ENCODE measurements at places on chromosomes 12 and 14.

- no peak for DNase-seq
Observed at GRCh38 chr12:4202918-4203317, 70.6 kb upstream of the CCND2 start.

DNA sequence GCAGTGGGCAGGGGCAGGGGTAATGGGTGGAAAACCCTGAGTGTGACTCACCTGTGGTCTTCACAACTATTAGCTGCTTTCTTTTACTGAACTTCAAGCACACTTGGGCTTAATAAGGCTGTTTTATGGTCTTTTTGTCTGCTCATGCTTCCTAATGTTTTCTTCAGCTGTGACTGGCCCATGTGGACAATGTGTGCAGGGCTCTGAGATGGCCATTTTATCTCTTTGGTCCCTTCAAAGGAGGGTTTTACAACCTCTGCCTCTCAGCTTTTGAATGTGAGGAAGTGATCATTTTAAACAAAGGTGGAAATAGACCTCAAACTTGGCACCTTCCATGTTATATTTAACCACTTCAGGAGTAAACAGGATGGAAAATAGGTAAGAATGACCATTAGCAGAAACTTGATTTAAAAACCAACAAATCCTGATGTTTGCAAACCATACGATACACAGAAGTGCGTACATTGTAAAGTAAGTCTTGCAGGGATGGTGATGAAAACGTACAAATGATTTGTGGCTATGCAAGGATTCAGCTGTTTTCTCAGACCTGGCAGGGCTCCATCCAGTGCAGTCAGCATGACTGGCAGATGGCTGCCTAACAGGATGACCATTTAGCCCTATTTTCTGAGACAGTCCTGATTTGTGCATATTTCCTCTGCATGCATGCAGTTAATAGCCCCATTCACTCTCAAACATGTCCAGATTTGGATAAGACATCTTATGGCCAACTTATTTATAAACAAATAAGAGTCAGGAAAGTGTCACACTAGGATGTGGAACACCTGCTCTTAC is 103.2 kb downstream of the SLC38A4 start:
- DNase-seq = no peak

DNA sequence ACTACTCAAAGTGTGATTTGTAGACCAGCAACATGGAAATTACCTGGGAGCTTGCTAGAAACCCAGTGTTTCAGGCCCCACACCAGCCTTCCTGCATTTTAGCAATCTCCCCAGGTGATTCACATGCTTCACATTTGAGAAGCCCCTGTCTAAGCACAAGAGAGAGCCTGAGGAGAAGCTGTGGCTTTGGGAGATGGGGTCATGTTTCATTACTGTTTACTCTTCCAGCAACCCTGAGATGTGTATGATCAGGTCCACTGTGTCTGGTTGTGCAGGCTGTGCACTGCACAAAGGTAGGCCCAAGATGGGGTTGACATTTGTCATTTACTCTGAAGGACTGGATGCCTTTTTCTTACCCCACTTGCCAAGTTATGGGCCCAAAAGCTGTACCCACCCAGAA is 190.1 kb downstream of the SLC41A2 start:
- no peak for DNase-seq

- DNase-seq = no peak
Observed at GRCh38 chr14:105471297-105471821, 3.3 kb upstream of the CRIP2 start.

- no peak for DNase-seq
Observed at GRCh38 chr14:26392498-26392897, 205.3 kb downstream of the NOVA1 start.

GRCh38 chr12:1174659-1175058 is 183.6 kb downstream of the ERC1 start:
- DNase-seq = no peak

GRCh38 chr14:62006116-62006731 is 244.0 kb downstream of the SNAPC1 start:
- no peak for DNase-seq

- no peak for DNase-seq
Observed at GRCh38 chr14:98234208-98234607, 1037.8 kb downstream of the BCL11B start.

GRCh38 chr12:91897025-91897515 is 248.6 kb downstream of the BTG1 start:
- no peak for DNase-seq

DNA sequence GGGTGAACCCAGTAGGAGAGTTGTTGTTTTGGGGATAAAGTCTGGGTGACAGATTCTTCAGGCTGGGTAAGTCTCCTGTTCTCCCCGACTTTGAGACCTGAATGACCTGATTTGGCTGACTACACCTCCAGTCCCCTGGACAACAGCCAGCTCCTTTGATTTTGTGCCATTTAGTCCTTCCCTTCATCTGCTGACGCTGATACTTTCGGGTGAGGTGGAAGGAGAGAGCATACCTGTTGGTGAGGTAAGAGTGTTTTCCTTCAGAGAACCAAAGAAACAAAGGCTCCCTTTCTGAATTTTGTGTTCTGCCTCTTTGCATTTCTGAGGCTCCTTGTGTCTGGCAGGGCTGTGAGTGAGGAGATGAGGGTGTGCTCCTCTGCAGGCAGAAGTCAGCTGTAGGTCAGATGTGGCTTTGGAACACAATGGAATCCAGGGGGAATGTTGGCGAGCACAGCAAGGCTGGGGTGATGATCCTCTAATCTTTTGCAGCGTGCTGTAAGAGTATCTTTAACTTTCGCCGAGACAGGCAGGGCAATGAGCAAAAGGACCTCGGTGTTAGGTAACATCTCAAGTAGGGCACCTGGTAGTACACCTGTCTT is 12.1 kb downstream of the ETV6 start:
- no peak for DNase-seq

- DNase-seq = no peak
Observed at GRCh38 chr12:116338064-116338846, 60.8 kb upstream of the MED13L start.

DNA sequence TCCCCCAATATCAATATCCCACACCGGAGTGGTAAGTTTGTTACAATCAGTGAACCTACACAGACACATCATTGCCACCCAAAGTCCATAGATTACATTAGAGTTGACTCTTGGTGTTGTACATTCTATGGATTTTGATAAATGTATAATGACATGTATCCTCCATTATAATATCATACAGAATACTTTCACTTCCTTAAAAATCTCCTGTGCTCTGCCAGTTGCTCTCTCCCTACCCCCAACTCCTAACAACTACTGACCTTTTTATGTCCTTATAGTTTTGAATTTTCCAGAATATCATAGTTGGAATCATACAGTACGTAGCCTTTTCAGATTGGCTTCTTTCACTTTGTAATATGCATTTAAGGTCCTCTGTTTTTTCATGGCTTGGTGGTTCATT is 48.4 kb downstream of the SLC4A8 start:
- no peak for DNase-seq

- DNase-seq = no peak
Observed at GRCh38 chr12:18998343-18999261, 130.9 kb upstream of the PLEKHA5 start.

DNA sequence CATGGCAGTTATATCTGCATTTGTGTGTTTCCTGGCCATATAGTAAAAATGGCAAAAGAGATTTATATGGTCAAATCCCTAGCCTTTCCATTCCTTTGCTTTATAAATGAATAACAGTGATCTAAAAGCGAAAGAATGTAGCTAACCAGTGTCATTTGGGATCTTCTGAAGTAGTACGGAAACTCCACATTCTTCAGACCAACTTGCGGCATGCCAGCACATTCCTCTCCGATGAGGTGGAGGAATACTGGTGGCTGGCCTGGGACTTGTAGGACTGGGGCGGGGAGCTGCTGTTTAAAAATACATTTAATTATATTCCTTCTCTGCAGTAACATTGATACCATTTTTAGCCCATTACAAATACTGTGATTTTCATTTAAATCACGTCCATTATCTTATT is 85.3 kb downstream of the SAMD4A start:
- peak; percentile 99 for DNase-seq

- DNase-seq = no peak
Observed at GRCh38 chr14:84819528-84819927, 710.4 kb upstream of the FLRT2 start.

- DNase-seq = no peak
Observed at GRCh38 chr14:70563869-70564268, 29.1 kb upstream of the ADAM20 start.

DNA sequence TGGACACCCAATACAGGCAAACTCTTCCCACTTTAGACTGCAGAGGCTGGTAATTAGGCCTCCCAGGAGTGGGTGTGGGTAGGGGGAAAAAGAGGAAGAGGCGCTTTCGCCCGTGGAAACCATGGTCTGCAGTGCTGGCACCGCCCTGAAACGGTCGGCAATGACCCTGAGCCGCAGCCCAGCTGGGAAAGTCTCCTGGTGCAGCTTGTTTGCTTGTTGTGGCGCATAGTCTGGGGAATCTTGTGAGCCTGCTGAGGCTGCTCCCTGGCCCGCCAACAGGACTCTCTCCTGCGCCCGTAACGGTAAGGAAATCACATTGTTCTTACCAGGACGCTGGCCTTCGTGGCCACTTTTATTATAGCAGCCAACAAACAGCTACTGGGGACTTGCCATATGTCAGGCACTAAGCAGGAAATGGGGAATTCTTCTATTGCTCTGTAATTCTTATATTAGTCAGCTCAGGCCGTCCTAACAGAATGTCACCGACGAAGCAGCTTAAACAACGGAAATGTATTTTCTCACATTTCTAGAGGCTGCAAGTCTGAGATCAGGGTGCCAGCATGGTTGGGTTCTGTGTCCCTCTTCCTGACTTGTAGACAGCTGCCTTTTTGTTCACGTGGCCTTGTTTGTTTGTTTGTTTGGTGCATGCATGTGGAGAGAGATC is 52.5 kb upstream of the RIN3 start:
- no peak for DNase-seq

DNA sequence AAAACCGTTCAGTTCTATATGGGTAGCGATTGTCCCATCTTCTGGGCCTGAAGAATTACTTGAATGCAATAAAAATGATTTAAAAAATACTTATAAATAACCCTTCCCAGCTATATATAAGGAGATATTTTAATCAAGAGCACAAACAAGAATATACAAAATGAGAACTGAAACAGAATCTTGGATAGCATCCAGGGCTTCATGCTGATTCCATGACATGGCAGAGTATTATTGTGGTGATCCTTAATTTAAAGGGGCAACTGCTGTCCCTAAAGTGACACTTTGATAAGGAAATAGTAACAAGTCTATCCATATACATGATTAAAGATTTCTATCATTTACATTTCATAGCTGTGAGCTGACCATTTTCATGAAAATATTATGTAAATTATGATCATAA is 18.8 kb downstream of the WBP11 start:
- DNase-seq = no peak

- DNase-seq = no peak
Observed at GRCh38 chr12:94128280-94128679, 20.1 kb upstream of the PLXNC1 start.

GRCh38 chr12:108187831-108188230 is 58.7 kb downstream of the WSCD2 start:
- DNase-seq = no peak

GRCh38 chr12:106954462-106955376 is 988 bp upstream of the TMEM263 start:
- no peak for DNase-seq

DNA sequence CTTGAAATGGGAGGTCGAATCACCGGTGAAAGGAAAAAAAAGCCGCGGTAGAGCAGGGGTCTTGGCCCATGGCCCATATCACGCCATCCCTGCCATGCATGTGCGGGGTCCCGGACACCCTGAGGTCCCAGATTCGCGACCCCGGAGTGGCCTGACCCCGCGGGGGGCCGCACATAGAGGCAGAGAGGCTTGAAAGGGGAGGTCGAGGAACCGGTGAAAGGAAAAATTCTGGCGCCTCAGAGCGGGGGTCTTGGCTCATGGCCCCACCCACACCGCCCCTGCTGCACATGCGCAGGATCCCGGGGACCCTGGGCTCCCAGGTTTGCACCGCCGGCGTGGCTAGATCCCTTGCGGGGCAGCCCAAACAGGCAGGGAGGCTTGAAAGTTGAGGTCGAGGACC is 319.8 kb downstream of the ALG10 start:
- DNase-seq = no peak

- no peak for DNase-seq
Observed at GRCh38 chr12:121223292-121224285, 13.7 kb downstream of the P2RX4 start.

GRCh38 chr14:95885866-95886265 is 9.2 kb downstream of the TUNAR start:
- DNase-seq = no peak

DNA sequence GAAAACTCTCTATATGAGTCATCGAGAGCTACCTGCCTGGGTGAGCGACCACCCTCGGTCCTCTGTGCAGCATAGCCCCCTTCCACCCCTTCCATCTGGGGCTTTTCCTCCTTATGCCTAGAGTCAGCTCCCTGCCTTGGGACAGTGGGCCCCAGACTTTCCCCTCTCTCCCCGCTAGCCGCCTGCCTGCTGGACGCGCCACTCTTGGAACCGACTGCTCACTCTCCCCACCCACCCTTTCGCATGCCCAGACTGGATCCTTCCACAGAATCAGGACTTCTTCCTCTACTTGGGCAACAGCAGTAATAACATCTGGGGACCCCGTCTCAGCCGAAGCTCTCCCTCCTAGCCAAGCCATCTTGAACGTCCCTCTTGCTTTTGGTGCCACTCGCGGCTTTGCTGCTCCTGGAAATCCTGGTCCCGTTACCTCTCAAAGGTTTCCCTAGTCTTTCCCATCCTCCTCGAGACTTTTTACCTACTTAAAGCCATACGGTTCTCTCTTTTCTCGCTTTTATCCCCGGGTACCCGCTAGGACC is 671 bp downstream of the ESYT1 start:
- DNase-seq = peak; percentile 41

GRCh38 chr12:91053951-91054715 is 3.7 kb downstream of the KERA start:
- DNase-seq = no peak

DNA sequence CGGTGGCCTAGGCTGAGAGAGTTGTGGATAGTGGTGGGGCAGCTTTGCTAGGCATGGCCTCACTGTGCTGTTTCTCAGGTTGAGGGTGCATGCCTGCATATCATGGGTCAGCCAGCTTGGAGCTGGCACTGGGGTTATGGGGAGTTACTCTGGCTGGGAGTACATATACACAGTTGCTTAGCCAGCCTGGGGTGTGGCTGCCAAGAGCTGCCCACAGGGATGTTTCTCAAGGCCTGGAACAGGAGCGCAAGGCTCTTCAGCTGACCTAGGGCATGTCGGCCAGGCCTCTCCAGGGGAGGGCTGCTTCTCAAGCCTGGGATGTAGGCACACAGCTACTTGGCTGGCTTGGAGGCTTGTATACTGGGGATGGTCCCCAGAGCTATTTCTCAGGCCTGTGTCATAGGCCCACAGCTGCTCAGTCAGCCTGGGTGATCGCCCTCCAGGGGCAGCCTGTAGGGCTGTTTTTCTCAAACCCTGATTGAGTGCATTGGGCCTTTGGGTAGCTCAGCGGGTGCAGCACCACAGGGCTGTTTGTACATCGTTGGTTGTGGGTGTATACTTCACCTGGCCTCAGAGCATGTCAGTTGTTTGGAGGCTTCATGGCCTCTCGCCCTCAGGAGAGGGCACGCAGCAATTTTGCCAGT is 114.9 kb downstream of the METTL25 start:
- no peak for DNase-seq

- no peak for DNase-seq
Observed at GRCh38 chr14:93024493-93024892, 91.2 kb downstream of the ITPK1 start.

Data from SW 1271 (cell line).